ENCODE measurements at places on chromosomes 7 and 10.

DNA sequence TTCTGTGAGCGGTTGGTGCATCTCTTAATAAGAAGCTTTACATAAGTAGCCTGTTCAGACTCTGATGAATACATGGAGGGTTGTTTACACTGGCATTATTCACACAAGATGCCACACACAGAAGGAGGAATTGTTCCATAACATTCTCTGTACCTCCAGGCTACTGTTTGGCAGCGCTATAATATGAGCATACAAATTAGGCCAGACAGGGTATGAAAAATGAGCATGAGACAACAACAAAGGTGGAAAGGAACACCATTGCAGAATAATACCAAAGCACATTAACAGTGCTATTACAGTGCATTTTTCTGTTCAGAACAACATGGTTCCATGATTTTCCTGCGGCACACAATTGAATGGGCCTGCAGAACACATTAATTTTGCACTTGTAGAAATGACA is 417.2 kb upstream of the C7orf33 start:
- DNase-seq = no peak

DNA sequence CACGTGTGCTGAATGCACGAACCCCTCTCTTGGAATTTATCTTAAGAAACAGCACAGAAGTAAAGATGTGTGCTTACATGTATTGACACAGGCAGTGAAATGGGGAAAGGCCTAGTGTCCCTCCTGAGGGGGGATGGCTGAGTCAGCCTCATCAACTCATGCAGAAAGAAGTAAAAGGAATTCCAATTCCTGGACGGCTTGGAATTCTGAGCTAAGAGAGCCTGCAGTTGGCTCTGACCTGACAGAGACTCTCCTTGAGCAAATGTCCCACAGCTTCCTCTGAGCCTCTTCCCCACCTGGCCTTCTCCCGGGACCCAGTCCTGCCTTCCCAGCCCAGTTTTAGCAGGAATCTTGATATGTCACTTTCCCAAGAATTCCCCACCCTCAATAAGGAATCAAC is 542.4 kb upstream of the ADARB2 start:
- no peak for DNase-seq

DNA sequence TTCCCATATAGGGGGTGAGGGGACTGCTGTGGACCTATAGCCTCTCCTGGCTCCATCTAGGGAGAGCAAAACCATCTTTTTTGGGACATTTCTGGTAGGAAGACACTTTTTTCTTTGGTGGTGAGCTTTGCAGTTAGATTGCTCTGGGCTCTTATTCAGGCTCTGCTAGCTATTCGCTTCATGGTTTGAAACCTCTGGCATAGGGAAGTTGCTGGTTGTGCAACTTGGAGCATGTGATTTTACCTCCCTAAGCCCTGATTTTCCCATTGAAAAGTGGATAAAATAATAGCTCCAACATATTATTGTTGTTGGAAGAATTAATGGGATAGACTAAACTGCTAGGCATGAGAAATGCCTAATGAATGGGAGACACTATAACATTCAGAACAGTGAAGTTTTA is 69.6 kb downstream of the CYP26A1 start:
- no peak for DNase-seq

GRCh38 chr7:17930546-17930945 is 9.7 kb downstream of the SNX13 start:
- no peak for DNase-seq

DNA sequence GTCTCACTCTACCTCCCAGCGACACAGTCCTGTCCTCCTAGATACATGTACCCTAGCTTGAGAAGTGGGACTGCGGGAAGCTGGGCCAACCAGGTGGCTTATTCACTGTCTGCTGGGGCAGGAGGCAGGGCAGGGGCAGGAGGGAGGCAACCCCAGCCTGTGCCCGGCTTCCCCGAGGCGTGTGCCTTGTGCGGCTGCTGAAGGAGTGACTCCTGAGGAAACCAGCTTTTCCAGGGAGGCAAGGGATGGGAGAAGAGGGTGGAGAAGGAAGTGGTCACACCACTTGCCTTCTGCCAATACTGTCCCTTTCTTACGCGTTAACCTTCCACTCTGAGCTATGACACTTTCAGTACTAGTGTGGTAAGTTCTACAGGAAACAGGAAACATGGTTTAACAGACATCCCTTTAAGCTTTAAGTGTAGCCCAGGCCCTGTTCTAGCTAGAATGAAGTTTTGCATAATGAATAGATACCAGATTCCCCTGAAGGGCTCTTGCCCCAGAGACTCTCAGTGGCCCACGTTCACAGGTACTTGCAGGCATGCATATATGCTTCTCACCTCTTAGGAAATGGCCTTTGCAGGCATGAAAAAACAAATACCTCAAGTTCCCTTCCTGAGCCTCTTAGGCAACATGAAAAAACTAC is 40.6 kb downstream of the SYPL1 start:
- no peak for DNase-seq

Measured in Right ventricle myocardium superior (tissue), 1 donor.